IMR-90 (cell line): ENCODE measurements at places on chromosomes 7 and 10. TPM values are rescaled to one million over a fixed set of nuclear protein-coding genes. Genes with fewer than 3 reads are reported as not detected.

DNA sequence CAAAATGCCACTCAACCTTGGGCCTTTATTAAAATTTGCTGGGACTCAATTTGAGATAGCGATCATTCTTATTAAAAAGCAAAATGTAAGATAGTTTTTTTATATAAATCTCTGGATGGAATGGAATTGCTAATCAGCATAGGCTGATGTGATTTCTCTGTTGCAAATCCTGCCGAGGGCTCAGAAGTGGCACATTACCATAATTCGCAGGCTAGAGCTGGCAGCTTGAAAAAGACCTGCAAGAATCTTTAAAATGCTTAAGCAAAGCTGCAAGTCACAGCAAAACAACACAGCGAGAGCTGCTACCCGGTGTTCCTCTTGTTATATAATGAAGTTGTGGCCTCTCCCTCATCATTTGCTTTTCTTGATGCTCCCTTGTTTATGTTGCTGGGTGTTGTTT lies 448.1 kb downstream of the GATA3 start:
- H3K36me3 ChIP-seq = no peaks in the 10 kb centered on the region
- H3K4me1 ChIP-seq = no peaks in the 10 kb centered on the region
- DNase-seq = no peak
- H3K4me3 ChIP-seq = no peak overlapping the region
- no peak overlapping the region for H3K27ac ChIP-seq
- no peaks in the 10 kb centered on the region for H3K27me3 ChIP-seq

- DNase-seq = no peak
- peaks cover 20% of the 10 kb centered on the region for H3K27me3 ChIP-seq
- no peaks in the 10 kb centered on the region for H3K4me1 ChIP-seq
- H3K27ac ChIP-seq = no peak overlapping the region
Observed at GRCh38 chr10:132812520-132812919, 26.6 kb upstream of the NKX6-2 start.

- no peak overlapping the region for H3K4me3 ChIP-seq
- peaks cover 2% of the 10 kb centered on the region; the same call in 1 of the 2 replicates for H3K4me1 ChIP-seq
- H3K27ac ChIP-seq = no peak overlapping the region
- H3K27me3 ChIP-seq = no peaks in the 10 kb centered on the region
- no peaks in the 10 kb centered on the region for H3K36me3 ChIP-seq
- DNase-seq = no peak
Observed at GRCh38 chr7:103809229-103809994, 180.0 kb downstream of the RELN start.

DNA sequence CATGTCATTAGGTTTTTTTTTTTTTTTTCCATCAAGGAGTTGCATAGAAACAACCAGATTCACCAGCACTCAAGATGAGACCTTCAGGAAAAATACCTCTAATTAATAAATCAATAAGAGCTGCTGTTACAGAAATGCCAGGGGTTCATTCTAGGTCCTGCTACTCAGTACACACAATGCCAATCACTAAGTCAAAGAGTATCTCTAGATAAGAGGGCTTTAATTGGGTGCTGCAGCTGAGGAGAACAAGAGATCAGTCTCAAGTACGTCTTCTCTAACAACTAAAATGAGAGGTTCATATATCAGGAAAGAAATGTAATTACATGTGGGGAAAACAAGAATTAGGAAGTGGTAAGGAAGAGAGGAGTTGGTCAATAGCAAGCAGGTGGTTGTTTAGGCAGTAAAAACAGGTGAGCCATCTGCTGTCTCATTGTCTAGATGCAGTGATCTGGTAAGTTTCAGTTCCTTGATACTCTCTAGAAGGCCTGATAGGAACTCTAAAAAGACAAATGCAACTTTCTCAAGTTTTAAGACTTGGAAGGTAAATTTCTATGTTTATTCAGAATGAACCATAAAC lies 272.9 kb upstream of the ZWINT start:
- H3K27ac ChIP-seq = no peak overlapping the region
- no peaks in the 10 kb centered on the region for H3K4me1 ChIP-seq
- H3K36me3 ChIP-seq = no peaks in the 10 kb centered on the region
- DNase-seq = no peak

DNA sequence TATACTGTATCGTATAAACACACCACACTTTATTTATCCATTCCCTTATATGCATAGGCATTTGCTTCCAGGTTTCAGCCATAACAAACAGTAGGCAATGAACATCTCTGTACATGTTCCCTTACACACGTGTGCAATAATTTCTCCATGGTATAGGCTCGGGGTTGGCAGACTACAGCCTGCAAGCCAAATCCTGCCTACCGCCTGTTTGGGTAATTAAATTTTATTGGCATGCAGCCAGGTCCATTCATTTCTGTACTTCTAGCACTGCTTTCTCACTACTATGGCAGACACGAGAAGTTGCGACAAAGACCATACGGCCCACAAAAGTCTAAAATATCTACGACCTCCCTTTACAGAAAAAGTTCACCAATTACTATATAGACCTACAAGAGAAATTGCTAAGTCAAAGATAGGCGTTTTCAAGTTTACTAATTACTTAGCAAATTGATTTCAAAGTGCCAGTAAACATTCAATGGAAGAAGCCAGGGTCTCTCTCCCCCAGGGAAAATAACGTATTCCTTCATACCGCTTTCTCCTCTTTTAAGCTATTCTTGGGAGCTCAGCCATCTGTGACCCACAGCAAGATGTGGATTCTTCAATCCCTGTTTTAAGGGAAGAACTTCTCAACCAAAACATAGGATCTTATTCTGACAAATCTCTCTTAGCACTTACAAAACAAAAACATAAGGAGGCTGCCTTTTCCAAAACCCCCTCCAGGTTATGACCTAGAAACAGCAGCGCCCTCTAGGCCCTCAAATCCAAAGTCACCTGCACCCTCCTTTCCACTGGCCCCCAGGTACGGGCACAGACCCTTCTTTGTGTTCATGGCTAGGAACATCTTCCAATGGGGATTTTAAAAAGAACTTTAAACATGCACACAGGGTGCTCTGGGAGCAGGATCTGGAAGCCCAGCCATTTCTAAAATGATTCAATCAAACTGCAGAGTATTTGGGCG lies 100.5 kb downstream of the FGFR2 start:
- no peak for DNase-seq
- H3K4me3 ChIP-seq = no peak overlapping the region
- H3K27me3 ChIP-seq = no peaks in the 10 kb centered on the region
- no peaks in the 10 kb centered on the region for H3K36me3 ChIP-seq
- H3K4me1 ChIP-seq = no peaks in the 10 kb centered on the region
- H3K27ac ChIP-seq = no peak overlapping the region

- H3K27me3 ChIP-seq = peaks cover 5% of the 10 kb centered on the region
- no peak overlapping the region for H3K27ac ChIP-seq
- no peaks in the 10 kb centered on the region for H3K4me1 ChIP-seq
Observed at GRCh38 chr10:120979435-120980278, 128.5 kb downstream of the WDR11 start.

GRCh38 chr10:30529373-30529998 lies 95.5 kb downstream of the MAP3K8 start:
- H3K4me3 ChIP-seq = no peak overlapping the region
- no peak overlapping the region for H3K27ac ChIP-seq
- peaks cover 4% of the 10 kb centered on the region; the same call in 1 of the 2 replicates for H3K27me3 ChIP-seq

GRCh38 chr10:14727465-14727864 lies 47.2 kb downstream of the FAM107B start:
- DNase-seq = no peak
- no peaks in the 10 kb centered on the region for H3K36me3 ChIP-seq
- peaks cover 7% of the 10 kb centered on the region for H3K27me3 ChIP-seq

Gene HOXA10
- total RNA-seq = 0.18 and 0.28 TPM in 2 replicates

Gene PCDH15
- total RNA-seq = not detected in 2 replicates

Gene SEMA3E
- total RNA-seq = 0.72 and 1.1 TPM in 2 replicates

Gene CHAT
- total RNA-seq = not detected in 2 replicates

Gene EPHB6
- total RNA-seq = under 0.01 TPM in 2 replicates
